ENCODE measurements at places on chromosomes 16 and 17.

- H3K4me1 ChIP-seq, result no peaks in the 10 kb centered on the region
- no peak overlapping the region for H3K27ac ChIP-seq
- H3K36me3 ChIP-seq, result no peaks in the 10 kb centered on the region
- H3K27me3 ChIP-seq, result peaks cover 29% of the 10 kb centered on the region
- no peak overlapping the region for H3K4me3 ChIP-seq
- DNase-seq, result no peak
These were observed 31.9 kb upstream of the HOXB13 start for GRCh38 chr17:48760411-48760810.

- no peaks in the 10 kb centered on the region for H3K27me3 ChIP-seq
- DNase-seq, result no peak
- no peak overlapping the region for H3K4me3 ChIP-seq
- no peaks in the 10 kb centered on the region for H3K36me3 ChIP-seq
- no peaks in the 10 kb centered on the region for H3K4me1 ChIP-seq
These were observed 52.7 kb downstream of the MEAK7 start for GRCh38 chr16:84451781-84452180.

GRCh38 chr16:56998861-56999260 is 9.5 kb downstream of the NLRC5 start:
- H3K4me3 ChIP-seq, result peak overlapping the region; percentile 52
- H3K27ac ChIP-seq, result peak overlapping the region; percentile 71
- peaks cover 94% of the 10 kb centered on the region for H3K4me1 ChIP-seq
- peaks cover 11% of the 10 kb centered on the region for H3K36me3 ChIP-seq
- peak; percentile 12 for DNase-seq
- H3K27me3 ChIP-seq, result no peaks in the 10 kb centered on the region

- H3K4me1 ChIP-seq, result peaks cover 7% of the 10 kb centered on the region
- no peaks in the 10 kb centered on the region for H3K36me3 ChIP-seq
- DNase-seq, result no peak
- no peak overlapping the region for H3K4me3 ChIP-seq
These were observed 3.5 kb upstream of the RBBP6 start for GRCh38 chr16:24535827-24536226.

GRCh38 chr17:9644910-9645751 is at the start of gene USP43:
Gene USP43, plus strand, starts transcription at chr17:9645517. Its CDS starts 116 bp downstream, at chr17:9645633.
- H3K27me3 ChIP-seq, result peaks cover 13% of the 10 kb centered on the region
- H3K4me1 ChIP-seq, result peaks cover 7% of the 10 kb centered on the region
- peak within 1 kb of the TSS; percentile 51 for H3K4me3 ChIP-seq
- no peaks in the 10 kb centered on the region for H3K36me3 ChIP-seq
- no peak for DNase-seq
- H3K27ac ChIP-seq, result no peak within 1 kb of the TSS

- no peaks in the 10 kb centered on the region for H3K27me3 ChIP-seq
- H3K4me3 ChIP-seq, result no peak overlapping the region
- no peaks in the 10 kb centered on the region for H3K4me1 ChIP-seq
These were observed 135.9 kb upstream of the SHISA6 start for GRCh38 chr17:11105141-11105540.

GRCh38 chr17:82889496-82890338 is 49.9 kb upstream of the ZNF750 start:
- no peak overlapping the region for H3K4me3 ChIP-seq
- no peak overlapping the region for H3K27ac ChIP-seq
- no peaks in the 10 kb centered on the region for H3K36me3 ChIP-seq
- H3K27me3 ChIP-seq, result no peaks in the 10 kb centered on the region
- no peak for DNase-seq
- H3K4me1 ChIP-seq, result peaks cover 40% of the 10 kb centered on the region
